CD4-positive, alpha-beta T cell (primary cell): ENCODE measurements at places on chromosomes 5 and 9.

GRCh38 chr5:2524620-2525019 is 226.9 kb downstream of the IRX2 start:
- DNase-seq: no peak

DNA sequence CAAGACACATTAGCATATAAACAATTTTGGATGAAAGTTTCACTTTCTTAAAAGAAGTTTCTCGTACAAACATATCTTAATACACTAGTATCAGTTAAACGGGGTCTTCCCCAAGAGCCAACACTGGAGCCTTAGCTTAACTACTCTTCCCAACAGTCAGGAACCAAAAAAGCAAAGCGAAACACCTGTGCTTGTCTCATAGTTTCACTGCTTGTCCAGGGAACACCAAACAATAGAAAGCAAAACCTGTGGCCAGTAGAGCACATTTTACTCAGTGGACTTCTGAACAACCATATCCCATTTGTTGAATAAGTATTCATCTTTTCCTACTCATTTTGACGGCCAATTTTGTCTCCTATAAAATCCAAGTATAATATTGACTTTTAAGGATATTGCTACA is 391.4 kb downstream of the ELAVL2 start:
- no peak for DNase-seq

GRCh38 chr5:172399826-172400225 is 54.5 kb downstream of the SH3PXD2B start:
- DNase-seq: no peak

DNA sequence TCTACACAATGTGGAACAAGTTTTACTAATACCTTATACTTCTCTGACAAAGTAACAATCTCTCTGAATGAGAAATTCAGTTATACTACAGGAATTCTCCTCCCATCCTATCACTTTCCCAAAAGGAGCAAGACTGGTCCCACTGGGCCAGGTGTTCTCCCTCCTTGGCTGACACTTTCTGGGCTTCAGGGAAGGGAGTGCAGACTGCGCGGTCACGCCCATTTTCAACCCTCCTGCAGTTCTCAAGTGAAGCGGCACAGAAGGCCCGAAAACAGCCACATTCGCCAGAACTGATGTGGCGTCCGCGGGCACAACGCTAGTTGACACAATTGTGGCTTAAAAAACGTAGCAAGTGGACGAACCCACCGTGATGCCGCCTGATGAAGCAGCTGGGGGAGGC is 603 bp downstream of the SAXO1 start:
- no peak for DNase-seq

DNA sequence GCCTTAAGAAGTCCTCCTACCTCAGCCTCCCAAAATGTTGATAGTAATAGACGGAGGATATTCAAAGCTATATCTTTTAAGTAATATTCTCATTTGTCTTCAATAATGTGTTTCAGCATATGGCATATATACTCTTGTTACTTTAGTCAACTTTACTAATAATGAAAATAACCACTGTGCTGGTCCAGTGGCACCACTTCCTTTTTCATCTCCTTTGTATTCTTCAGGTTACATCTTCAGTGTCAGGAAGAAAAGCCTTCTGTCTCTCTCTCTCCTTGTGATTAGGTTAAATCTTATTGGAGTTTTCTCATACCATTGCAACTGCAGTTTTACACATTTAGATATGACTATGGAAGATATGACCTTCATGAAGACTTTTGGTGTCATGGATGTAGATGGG is 31.3 kb downstream of the PARP8 start:
- DNase-seq: no peak

DNA sequence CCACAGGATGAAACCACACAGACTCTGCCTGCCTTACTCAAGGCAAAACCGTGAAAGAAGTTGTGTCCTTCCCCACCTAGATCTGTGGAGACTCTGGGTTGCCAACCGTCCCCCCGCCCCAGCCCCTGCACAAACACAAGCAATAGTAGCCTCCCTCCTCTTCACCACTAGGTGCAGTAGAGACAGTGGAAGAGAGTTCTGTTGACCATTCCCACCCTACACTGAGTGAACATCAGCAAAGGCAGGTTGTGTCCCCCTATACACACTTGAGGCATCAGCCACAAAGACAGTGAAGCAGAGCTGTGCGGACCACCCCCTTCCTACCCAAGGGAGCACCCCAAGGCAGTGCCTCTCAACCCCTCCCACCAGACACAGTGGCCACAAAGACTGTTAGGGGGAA is 223.7 kb upstream of the NFIL3 start:
- DNase-seq: no peak

DNA sequence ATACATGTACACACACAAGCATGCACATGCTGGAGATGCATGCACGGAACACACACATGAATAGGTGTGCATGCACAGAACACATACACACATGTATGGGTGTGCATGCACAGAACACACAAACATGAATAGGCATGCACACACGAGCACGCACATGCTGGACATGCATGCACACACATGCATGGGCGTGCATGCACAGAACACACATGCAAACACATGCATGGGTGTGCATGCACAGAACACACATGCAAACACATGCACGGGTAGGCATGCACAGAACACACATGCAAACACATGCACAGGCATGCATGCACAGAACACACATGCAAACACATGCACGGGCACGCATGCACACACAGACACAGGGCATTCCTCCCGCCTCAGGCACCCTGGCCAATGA is 382.3 kb downstream of the IRX2 start:
- DNase-seq: no peak

DNA sequence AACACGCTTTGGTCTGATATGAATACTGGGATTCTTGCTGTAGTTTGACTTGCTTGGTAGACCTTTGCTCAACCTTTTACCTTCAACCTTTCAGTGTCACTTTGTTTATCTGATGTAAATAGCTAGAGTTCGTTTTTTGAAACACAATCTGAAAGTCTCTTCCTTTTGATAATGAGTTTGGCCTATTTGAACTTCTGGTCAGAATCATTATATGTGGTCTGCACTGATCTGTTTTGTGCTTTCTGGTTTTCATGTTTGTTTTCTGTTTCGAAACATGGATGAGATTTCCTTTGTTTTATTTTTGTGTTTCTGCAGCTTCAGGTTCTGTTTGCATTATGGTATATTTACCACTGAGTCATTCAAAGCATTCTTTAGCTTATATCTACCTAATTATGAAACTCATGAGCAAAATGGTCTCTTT is 217.5 kb downstream of the GABBR2 start:
- DNase-seq: no peak

- DNase-seq: no peak
These were observed 160.0 kb downstream of the PAPPA start for GRCh38 chr9:116313638-116314037.

GRCh38 chr5:606061-606460 is 6.1 kb upstream of the CEP72 start:
- DNase-seq: no peak
